ENCODE measurements at places on chromosomes 2 and 18.

DNA sequence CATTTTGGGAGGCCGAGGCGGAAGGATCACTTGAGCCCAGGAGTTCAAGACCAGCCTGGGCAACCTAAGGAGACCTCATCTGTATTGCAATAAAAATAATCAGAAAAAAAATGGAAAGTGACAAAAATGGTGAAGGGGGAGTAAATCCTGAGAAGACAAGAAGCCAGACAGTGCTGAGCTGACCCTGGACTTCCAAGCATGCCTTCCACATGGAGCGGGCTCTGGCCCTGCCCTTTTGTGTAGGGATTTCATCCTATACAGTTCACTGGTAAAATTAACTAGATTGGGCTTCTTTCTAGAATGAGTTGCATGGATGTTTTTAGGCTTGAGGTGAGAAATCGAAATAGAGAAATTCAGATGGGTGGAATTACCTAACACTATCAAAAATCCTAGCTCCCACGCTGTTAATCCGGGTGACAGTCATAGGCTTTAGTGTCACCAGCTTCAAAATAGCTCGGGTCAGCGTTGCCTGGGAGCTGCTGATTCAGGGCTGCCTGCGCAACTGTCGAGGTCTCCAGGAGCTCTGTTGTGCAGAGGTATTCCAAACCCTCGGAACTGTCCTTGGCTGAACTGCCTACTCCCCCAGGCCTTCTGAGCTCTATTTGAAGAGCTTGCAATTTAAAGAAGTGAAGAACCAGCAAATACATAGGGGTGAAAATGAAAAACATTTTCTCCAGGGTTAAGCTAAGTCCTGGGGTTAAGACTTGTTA, 21.5 kb upstream of the ZNF532 start:
- DNase-seq = no peak

GRCh38 chr2:108619925-108620620, 85.8 kb downstream of the LIMS1 start:
- DNase-seq = no peak

DNA sequence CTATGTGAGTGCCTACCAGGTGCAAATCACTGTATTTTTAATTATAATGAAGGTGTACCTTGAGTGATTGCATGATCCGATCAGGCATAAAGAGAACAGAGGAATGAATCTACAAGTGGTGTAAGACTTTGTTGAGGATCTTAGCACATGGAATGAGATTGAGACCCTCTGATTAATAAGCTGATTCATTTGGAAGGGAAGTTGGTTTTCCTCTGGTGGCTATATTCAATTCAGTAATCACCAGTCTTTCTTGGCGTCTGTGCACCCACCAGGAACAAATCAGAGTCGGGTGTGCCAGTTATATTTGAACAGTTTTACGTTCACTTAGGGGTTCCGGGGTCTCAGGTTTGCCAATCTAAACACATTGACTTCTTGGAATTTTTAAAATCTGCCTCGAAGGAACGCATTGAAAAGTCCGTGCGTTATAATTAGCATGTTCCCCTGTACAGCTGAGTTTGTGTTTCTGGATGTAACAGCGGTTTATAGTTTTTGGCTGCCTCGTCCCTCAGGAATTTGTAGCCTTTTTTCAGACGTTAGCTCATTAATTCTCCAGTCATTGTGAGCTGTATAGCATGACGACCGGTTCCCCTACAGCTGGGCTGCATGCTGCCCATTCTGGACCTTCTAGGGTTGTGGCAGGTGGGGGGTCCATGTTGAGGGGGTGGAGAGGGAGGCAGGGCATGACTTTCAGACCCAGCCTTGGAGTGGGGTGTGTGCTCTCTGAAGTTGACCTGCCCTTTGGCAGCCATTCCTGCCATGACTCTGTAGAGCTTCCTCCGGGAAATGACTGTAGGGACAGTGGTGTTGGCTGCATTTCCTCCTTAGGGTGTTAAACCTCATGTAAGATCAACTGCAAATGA, 20.3 kb downstream of the MYO1B start:
- DNase-seq = peak; percentile 86

- DNase-seq = no peak
These were observed 62.5 kb downstream of the REEP1 start for GRCh38 chr2:86274918-86275275.

All from fibroblast of skin of scalp (primary cell).